ENCODE measurements at places on chromosomes 16 and 17.

GRCh38 chr16:52783616-52784015 lies 236.7 kb upstream of the TOX3 start:
- no peak for DNase-seq

- no peak for DNase-seq
These were observed 6.4 kb downstream of the CD300LB start for GRCh38 chr17:74524653-74525464.

GRCh38 chr17:67229109-67229955 lies 15.7 kb downstream of the HELZ start:
- DNase-seq = no peak

GRCh38 chr16:558298-559020 lies 1.7 kb upstream of the PRR35 start:
- no peak for DNase-seq

DNA sequence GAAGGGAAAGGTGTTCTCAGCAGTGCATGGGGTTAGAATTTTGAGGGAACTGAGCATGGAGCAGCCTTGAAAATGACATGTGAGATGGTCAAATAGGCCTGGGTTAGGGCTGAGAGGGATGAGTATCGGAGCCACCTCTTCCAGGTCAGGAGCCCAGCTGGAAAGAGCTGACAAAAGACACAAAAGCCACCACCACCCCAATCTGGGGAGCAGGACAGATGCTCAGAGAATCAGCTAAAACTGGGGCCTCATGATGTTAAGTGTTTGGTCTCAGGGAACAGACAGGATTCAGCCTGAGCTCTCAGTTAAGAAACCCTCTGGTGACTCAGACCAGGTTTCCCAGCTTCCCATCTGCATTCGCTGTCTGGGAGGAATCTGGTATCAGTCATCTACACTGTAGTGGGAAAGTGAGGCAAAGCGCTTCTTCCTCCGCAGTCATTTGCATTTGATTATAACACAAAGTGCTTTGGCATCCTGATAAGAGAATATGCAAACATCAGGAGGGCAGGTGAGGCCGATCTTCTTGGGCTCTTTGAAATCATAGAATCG lies 2.6 kb downstream of the WNT9B start:
- no peak for DNase-seq

DNA sequence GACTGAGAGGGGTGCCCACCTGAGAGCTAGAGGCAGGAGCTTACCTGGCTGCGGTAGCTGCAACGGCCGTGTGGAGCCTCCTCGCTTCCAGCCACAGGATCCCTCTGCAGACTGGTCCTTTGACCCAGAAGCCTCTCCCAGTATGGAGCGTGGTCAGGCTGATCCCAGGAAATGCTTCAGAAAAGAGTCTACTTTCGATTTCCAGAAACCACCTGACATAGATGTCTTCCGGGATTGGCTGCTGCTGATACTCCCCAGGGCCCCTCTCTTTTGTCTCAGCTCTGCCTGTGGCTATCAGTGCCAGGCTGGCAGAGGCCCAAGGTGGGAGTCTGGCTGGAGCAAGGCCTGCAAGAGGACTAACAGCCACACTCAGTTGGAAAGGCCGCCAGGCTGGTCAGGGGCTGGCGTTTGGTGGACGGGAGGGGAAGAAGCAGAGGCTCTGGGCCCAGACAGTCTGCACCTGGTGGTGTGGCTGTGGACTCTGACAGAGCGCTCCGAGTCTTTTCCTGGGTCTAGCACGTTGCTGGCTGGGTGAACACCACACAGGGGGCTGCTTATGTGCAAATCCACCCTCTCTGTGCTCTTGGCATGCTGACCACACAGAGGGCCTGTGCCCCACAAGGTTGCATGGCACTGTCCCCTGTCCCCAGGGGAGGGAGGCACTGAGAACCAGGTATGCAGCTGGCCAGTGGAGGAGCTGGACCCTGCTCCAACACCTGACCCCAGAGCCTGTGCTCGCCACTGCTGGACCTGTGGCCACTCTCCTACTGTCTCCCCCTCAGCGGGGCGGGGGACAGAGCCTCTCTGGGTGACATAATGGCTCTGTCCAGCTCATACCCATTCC lies at the start of gene LGALS3BP:
LGALS3BP (minus strand) TSS at position 144 of the 844 bp plus-strand sequence. CDS start 2,732 bp downstream, outside the sequence.
- DNase-seq = peak; percentile 34

DNA sequence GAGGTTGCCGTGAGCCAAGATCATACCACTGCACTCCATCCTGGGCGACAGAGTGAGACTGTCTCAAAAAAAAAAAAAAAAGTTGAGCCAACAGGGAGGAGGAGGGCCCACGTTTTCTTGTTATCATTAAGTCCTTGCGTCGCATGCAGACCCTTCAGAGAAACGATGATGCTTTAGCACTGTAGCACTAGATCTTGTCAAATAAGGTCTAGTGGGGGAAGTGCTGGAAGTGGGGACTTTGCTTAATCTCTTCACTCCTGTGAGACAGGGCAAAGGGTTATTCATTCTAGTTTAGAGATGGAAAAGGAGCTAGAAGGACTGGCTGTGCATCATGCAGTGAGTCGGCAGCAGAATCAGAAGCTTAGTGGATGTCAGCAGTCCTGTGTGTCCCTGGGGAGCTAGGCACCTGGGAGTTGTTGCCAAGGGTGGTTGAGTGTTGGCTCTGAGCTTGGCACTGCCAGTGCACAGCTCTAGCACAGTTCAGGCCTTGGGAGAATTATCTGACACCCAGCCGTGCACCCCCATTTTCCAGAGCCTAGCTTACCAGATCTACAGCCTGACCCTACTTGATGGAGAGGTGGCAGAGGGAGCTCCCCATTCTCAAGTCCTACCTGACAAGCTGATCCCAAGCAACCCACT lies 33.4 kb upstream of the TBX2 start:
- DNase-seq = no peak
